ENCODE measurements at places on chromosomes 12 and 14.

DNA sequence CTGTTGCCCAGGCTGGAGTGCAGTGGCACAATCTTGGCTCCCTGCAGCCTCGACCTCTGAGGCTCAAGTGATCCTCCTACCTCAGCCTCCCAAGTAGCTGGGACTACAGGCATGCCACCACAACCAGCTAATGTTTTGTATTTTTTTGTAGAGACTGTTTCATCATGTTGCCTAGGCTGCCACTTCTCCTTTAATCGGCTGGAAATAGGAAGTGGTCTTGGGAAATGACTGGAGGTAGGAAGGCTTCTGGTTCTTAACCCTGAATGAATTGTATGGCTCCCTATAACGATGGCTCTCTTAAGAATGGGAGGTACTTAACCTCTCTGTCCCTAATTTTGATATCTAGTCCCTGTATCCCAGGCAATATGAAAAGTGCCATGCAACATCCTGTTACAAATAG, 113.9 kb upstream of the USP15 start:
- DNase-seq, result no peak

GRCh38 chr14:101057394-101057793, 153.9 kb upstream of the RTL1 start:
- no peak for DNase-seq

DNA sequence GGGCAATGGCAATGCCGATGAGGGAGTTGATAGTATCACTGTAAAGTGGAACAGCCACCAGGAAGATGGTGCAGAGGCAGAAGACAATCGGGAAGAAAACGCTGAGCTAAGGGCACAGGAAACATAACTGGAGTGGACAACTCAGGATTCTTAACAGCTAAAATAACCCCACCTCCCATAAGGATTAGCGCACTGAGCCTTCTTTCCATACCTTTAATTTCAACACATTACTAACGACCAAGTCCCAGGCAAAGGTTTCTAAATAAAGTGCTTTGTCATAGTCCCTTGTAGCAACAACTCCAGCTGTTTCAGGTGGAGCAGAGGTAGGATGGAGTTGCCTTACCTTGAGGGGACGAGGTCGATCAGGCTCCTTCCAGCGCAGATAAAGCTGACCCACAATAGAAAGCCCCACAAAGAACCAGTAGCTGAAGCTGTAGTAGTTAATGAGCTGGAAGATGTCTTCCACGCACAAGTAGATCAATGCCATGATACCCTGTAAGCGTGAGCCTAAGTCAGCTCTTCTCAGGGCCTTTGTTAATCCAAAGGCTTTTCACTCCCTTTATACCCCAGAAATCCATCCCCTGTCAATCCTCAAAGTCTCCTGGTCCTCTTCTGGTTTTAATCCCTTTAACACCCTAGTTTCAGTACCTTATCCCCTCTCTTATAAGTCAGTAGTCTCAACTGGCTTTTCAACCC, 7.7 kb downstream of the OXA1L start:
- no peak for DNase-seq

DNA sequence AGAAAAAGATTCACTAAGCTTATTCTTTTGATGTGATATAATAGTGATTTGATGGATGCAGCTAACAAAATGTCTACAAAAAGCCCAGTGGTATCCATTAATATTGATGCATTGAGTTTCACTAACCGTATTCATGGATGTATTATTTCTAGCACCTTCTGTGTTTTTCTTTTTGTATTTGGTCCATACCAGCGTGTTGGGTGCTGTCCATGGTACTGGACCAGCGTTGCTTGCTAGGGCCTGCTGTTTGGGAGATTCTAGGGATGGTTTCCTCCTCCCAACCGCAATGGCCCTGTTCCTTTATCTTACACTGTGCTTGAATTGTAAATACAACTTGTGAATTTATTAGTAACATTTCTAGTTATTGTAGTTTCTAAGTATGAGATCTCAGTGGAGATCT, 31.7 kb downstream of the ANO4 start:
- DNase-seq, result peak; percentile 10

GRCh38 chr12:66678338-66679275, at the start of gene GRIP1:
Gene GRIP1, minus strand, starts transcription at chr12:66679076. Its CDS starts 172 bp downstream, at chr12:66678904.
- DNase-seq, result no peak

DNA sequence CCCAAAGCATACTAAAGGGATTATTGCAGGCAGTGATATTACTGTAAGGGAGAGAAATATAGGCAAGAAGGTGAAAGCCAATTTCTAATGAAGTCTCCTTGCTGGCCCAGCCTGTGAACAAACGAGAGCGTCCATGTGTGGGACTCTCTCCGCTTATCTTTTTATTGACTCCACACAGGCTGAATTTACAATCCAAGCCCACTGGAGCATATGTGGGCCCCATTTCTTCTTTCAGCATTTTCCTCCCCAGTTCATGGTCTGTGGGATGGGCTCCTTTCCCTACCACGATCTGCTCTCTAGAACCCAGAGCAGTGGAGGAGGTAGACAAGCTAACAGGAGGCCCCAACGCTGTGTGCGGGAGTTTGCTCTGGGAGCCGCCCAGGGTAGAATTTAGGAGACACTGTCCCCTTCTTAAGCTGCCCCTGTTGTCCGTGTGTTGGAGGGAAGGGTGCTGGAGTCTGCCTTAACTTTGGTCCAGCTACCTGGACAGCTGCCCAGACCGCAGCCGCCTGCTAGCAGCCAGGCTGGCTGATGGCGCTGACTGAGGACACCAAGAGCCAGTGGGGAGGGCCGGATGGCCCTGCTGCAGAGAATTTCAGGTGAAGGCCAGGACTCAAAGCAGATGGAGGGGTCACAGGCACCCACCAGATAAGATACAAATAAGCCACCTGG, 3.2 kb upstream of the HOXC11 start:
- DNase-seq, result no peak

- DNase-seq, result no peak
Measured at GRCh38 chr12:111429828-111430432, 24.2 kb downstream of the SH2B3 start.

GRCh38 chr14:75310295-75311111, 31.9 kb downstream of the FOS start:
- peak; percentile 75 for DNase-seq

GRCh38 chr14:49867831-49868719, 15.5 kb upstream of the NEMF start:
- DNase-seq, result peak; percentile 91
